Skeletal muscle tissue (tissue), 5 donors: ENCODE measurements at places on chromosomes 13 and 19. TPM values are rescaled to one million over a fixed set of nuclear protein-coding genes. Genes with fewer than 3 reads are reported as not detected.

The FAM32A gene
- 54.3 TPM for total RNA-seq

The SERPINE3 gene
- not detected for total RNA-seq

The PBX4 gene
- total RNA-seq, result 1.6 TPM

The FARSA gene
- 49.1 TPM for total RNA-seq

The PNMA8B gene
- 3.7 TPM for total RNA-seq

The LILRB4 gene
- total RNA-seq, result 0.52 TPM
